ENCODE measurements at places on chromosomes 3 and 15.

GRCh38 chr3:183508821-183509220, 46.7 kb downstream of the KLHL6 start:
- no peak for DNase-seq

- DNase-seq = no peak
Measured at GRCh38 chr15:89827829-89828228, 13.2 kb upstream of the ANPEP start.

GRCh38 chr3:50581459-50581842, 12.1 kb downstream of the HEMK1 start:
- no peak for DNase-seq

GRCh38 chr3:173875790-173876189, 478.2 kb downstream of the NLGN1 start:
- DNase-seq = no peak

GRCh38 chr15:77840991-77841775, 208.5 kb upstream of the LINGO1 start:
- DNase-seq = no peak

- DNase-seq = no peak
Measured at GRCh38 chr3:126465928-126466544, 9.7 kb downstream of the ZXDC start.

DNA sequence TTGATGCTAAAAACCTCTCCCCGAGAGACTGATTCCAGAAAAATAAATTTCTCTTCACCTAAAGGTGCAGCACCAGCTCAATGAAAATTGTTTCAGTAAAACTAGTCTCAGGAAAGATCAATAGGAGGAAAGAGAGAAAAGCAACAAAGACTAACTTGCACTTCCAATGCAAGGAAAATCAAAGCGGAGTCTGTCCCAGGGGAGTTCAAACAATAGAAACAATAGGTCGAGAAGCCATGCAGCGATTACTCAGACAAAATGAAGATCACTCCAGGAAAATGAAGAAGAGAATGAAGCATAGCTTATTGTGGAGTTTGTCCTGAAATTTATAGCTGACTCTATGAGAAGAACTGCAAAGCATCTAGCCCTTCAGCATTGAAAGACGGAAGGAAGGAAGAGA, 105.1 kb upstream of the FRMD4B start:
- DNase-seq = no peak

GRCh38 chr3:115518100-115518852, 105.0 kb upstream of the GAP43 start:
- no peak for DNase-seq
